Posterior vena cava (tissue), 2 donors: ENCODE measurements at places on chromosomes 4 and X. TPM values are rescaled to one million over a fixed set of nuclear protein-coding genes. Genes with fewer than 3 reads are reported as not detected.

The VCX3A gene
- not detected for total RNA-seq

DNA sequence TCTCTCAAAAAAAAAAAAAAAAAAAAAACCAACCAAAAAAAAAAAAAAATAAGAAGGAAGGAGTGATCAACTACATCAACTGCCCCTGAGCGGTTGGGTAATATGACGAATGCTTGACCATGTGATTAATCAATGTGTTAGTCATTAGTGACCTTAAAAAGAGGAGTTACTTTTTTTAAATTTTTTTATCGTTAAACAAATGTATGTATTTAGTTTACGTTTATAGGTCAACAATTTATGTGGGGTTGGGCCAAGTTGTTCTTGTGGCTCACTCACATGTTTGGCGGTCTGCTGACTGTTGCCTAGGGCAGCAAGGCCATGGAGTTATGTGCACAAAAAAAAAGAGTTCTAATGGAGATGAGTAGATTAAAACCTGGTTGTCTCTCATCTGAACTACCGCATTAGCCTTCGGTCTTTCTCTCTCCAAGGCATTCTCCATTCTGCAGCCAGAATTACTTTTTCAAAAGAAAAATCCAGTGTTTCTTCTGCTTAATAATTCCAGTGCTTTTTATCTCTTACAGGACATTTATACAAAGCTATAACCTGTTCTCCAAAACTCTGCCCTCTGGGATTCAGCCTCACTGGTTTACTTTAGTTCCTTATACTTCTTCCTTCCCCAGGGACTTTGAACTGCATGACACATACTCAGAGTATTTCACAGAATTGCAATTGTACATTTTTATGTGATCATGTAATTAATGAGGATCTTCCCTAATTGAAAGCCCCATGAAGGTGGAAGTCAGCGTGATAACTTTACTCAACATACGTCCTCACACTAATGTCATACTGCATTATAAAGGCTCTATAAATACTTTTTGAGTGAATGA is 505.5 kb downstream of the ANKRD50 start:
- no peak for DNase-seq

DNA sequence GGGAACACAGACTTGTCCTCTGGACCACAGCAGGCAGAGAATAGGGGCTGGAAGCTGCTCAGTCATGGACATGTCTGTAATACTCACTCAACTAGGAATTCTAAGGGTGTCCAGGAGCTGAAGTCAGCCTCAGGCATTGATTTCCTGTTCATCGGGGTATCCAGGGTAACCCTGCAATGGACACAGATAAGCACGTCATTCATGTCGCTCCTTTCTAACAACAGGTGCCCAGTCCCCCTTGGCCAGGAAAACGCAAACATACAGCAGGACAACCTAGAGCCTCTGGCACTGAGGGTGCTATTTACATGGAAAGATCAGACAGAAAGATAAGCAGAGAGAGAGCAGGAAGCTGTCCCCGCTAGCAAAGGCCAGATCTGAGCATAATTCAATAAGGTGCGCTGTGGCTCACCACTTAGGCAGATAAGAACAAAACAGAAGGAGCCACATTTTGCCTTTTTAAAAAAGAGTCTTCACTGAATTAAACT is 21.3 kb downstream of the QDPR start:
- DNase-seq, result no peak

The IL1RAPL1 gene
- 0.10 TPM for total RNA-seq

DNA sequence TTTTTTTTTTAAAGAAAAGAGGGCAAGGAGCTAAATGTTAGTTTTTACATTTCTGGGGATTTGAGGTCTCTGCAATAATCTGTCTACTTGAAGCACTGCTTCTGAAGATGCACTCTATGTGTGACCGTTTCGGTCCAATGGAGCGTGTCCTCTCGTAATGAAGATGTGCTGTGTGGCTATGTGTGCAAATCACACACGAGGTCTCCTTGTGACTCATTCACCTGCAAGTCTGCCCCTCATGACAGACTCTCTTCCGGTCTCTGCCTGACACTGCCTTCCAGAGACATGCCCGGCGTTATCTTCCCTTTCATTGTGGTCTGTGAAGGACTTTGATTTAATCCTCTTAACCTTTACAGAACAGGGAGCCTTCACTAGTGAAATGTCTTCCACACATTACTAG is 84.3 kb downstream of the TRAM1L1 start:
- no peak for DNase-seq

DNA sequence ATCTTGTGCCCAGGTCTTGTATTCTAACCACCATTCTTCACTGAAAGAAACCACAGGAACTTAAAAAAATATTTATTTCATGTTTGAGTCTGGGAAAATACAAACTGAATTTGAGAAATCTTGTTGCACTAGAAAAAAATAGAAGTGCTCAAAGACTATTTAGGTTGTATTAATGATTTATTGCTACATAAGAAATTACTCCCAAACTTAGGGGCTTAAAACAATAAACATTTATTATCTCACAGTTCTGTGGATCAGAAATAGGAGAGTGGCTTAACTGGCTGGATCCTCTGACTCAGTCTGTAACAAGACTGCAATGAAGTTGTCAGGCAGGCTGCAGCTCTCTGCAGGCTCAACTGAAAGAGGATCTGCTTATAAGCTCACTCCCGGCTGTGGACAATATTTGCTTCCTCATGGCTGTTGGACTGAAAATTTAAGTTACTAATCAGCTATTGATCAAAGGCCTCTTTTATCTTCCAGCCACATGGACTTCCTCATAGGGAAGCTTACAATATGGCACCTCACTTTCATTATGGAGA is 295.4 kb upstream of the FAM241A start:
- DNase-seq, result no peak

GRCh38 chr4:109821185-109821584 is 5.6 kb downstream of the GAR1 start:
- no peak for DNase-seq
